ENCODE measurements at places on chromosomes 7 and 10.

DNA sequence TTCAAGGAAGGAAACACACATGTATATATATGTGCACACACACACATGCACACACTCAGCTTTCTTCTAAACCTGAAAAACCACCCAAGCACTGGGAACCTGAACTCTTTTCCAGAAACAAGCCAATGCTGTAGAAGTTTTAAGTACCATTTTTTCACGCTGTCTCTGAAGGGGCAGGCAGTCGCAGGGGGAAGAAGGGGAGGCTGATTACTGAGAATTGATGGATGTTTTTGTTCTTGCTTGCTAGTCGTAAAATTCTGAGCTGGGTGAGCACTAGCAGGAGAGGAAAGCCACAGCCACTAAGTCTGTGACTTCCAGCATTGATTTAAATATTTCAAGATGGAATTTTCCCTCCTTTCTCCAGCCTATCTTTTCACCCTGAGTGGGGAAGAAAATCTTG, 391.8 kb downstream of the CALN1 start:
- DNase-seq: no peak

DNA sequence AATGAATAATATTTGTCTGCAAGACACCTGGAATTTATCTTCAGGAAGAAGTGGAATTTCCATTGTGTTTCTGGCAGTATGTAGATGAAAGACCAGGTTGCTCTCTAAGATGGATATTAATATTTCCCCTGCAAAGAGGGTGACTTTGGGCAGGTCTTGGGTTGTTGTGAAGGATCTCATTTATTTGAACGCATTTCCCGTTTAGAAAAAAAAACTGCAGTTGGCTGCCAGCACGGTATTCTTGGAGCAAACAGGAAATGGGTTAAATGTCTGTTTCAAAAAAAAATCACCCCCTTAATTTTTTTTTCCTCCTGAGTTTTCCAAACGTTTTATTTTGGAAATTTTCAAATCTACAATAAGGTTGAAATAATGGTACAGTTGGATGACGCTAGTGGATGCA, 11.5 kb downstream of the EIF4H start:
- no peak for DNase-seq

GRCh38 chr7:150401861-150402631, 22.9 kb downstream of the ZNF775 start:
- no peak for DNase-seq

- no peak for DNase-seq
Observed at GRCh38 chr7:30170476-30171205, 35.9 kb downstream of the MTURN start.

DNA sequence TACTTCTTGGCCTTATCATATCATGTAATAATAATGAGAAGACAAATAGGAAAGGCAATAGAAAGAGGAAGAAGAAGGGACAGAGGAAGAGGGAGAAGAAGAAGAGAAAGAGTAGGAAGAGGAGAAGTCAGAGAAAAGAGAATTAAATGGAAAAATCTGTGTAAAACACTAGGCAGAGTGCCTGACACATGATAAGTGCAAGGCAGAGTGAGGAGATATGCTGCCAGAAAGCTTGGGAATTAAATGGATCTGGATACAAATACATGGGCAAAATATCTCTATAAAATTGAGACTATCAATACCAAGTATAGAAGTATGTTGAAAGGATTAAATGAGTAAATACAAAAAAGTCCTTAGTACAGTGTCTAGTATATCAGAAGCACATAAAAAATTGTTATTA, 124.8 kb downstream of the CACNA2D1 start:
- no peak for DNase-seq

DNA sequence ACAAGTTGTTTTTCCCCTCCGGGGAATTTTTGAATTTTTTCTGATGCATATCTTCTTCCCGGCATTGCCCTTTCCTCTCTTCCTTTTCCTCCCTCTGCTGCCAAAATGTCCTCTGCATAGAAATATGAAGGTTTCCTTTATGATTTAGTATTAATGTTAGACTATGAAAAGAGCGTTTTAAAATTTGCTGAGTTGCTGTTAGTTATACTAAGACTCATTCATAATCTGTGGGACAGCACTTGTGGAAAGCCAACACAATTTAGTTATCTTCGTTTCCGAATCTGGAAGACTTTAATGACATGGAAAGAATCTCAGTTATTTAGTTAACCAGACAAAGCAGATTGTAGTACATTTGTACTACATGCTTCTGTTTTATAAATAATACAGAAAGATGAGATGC, 25.0 kb downstream of the POU6F2 start:
- DNase-seq: no peak

DNA sequence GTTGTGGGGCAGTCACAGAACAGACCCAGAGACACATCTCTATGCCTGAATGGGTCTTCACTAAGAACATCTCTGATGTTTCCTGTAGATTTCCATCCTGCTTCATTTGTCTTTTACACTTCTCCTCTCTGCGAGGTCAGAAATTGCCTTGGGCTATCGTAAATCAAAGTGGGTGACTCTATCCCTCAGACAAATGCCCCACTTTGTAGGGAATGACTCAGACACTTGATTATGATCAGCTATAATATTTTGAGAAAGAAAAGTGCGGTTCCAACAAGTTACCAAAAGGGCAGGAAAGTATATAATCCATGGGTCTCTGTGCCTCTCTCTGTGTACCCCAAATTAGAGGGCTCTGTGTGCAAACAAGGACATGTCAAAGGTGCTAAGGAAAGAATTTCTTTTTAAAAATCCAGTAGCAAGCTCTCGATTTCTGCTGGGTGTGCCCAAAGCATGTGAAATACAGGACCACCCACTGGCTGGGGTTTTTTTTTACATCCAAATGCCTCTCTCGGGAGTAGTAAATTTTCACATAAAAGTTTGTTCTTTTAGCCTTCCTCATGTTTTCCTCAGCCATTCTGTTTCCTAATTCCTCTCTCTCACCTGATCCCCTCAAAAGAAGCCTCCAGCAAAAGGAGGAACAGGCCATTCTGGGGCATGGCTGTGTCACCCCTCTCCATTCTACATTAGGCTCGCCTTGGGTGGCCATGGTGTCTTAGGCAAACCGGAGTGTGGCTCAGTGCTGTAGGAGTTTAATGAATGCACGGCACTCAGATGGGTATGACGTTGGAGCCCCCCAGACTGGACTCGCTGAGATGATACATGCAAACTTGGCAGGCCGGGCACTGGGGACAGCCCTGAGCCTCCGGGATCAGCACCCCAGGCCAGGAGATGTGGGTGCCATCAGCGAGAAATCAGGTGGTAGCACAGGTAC, 6.3 kb upstream of the OPN4 start:
- DNase-seq: no peak

DNA sequence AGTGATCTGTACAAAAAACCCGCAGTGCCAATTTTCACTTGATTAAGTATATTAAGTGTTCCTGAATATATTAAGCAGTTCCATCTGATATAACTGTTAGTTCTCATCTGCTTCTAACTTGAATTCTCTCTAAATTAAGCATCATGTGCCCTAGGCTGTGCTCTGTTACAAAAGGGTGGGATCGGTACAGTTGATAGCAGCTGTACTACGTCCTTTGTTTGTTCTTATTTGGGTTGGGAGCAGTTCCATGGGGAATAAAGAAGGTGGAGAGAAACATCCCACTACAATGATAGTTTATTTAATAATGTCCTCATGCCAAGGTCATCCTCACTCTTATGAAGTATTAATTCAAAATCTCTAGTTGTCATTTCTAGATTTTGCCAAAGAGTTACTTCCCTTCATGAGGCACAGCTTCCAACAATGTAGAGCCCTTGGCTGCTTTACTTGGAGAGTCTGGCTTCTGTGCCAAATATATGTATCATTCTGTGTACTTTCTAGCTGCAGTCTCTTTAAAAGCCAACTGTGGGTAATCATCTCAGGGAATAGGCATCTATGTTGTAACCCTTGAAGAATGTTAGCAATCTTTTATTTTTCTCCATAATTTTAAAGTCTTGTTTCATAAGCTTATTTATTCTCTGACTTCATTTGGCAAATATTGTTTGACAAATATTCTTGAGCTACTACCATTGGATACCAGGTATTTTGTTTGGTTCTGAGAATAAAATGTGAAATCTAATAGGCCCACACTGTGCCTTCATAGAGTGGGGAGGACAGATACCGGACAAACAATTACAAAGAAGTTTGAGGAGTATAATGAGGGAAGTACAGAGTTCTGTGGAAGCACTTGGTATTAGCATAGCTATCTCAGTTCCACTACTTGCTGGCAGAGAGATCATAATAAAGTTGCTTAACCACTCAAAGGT, 22.4 kb upstream of the AHR start:
- peak; percentile 73 for DNase-seq

DNA sequence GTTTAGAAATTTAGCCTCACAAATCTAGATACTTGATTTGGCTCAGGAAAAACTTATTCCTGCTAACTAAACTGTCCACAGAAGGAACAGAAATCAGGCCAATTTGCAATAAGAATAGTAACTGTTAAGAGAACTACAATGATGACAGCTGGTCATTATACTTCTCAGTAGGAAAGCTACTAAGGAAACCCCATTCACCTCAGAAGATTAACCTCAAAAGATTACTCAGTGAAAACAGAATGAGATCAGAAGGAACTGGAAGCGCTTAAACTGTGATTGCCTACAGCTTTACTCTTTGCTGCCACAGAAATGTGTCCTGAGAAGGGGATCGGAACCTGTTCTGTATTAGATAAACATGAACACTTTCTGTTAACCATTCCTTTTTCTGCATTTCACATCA, 24.3 kb upstream of the DNAJB12 start:
- DNase-seq: no peak

DNA sequence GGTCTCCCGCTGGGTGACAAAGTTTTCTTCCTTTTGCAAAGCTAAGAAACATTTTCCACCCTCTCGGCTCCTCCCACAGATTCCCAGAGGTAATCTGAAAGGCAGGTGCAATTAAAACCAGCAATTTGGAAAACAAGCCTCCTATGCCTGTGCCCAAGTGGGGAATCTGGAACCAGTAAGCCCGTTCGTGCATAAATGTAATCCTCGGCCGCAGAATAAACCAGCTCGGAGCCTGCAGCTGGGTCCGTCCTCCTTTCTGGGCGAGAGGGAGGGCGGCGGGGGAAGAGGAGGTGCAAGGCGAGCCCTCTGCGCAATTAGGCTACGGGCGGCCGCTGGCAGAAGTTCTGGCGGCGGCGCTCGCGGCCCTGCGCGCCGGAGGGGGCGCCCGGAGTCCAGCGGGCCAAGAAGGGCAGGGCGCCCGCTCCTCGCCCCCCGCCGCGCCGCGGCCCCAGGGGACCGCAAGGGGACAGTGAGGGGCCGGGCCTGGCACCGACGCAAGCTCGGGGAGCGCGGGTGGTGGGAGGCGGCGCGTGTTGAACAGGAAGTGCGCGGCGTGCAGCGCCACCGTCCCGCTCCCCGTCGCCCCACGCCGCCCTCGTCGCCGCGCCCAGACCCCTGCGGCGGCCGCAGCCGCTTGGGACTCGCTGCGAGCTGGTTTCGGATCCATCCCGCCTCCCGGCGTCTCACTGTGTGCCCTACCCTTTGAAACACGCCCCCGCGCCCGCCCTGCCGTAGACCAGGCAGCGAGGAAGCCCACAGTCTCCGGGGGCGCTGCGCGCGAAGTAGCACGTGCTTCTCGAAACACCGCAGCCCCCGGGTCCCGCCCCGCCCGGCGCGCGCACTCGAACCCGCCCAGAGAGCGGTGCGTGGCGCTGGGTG, at the start of gene PRKAG2:
PRKAG2 (minus strand) TSS at position 217 of the 879 bp plus-strand sequence. CDS start 495 bp downstream, outside the sequence.
- no peak for DNase-seq

DNA sequence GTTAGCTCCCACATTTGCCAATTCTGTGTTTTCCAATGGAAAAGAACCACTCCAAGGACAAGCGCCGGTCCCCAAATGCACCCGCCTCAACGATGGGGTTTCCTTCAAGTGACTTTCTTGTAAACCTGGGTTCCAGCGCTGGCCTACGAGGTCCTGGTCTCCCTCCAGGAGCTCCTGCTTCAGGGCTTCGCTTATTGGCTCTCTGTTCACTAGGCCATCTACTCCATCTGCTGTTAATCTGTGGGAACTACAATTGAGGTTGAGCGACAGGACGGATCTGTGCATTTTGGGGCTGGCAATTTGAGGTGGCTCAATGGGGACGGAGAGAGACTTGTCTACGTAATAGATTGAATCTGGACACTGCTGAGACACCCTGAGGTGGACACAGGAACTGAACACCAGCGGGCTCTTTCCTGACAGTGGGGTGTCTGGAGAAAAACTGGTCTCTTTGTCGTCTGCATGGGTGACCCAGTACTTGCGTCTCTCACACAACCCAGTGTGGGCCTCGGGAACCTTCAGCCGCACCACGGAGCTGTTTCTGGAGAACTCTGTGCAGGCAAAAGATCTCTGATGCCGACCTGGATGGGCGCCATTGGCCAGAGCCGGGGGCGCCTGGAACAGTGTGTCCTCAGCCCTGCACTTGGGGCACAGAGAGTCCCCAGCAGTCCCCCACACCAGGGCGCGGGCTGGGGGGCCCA, 115.9 kb upstream of the ADAM12 start:
- no peak for DNase-seq

DNA sequence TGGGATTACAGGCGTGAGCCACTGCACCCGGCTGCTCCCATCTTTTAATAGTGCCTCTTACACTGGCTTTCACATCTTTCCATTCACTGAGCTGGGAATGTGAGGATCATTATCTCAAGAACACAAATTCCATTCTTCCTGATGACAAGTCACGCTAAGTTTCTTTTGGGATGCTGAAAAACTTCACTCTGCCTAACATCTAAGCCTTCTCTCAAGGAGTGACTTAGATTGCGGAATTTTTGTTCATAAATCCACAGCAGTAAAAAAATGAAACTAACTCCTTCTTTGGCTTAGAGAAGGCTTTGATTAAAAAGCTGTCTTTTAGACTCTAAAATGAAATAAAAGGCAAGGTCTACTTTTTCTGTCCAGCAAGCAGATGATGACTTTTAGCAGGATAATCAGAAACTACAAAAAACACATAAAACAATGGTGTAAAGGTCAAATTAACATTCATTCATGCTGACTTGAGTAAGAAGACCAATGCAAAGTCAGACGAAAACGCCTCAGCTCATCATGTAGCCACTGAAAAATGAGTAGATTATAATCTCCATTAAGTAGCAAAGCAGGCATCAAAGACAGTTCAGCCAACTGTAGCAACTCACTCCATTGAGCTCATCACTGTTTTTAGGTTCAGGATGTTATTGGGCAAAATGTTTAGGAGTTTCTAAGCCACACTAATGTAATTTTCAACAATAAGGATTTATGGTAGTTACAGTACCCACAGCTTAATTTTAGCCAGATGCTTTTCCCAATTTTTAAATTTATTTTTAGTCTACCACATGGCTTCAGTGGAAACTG, 178.8 kb downstream of the ELMO1 start:
- no peak for DNase-seq

GRCh38 chr10:1411956-1412355, 325.4 kb downstream of the ADARB2 start:
- DNase-seq: no peak

- DNase-seq: no peak
Observed at GRCh38 chr10:129796710-129797420, 167.2 kb downstream of the EBF3 start.

- no peak for DNase-seq
Observed at GRCh38 chr10:62829622-62830021, 13.5 kb upstream of the EGR2 start.

- DNase-seq: no peak
Observed at GRCh38 chr10:125756853-125757487, 18.7 kb downstream of the MMP21 start.

GRCh38 chr10:64219271-64220025, 698.2 kb downstream of the REEP3 start:
- no peak for DNase-seq

GRCh38 chr7:102284891-102285539, 1.7 kb upstream of the SH2B2 start:
- DNase-seq: no peak

- no peak for DNase-seq
Observed at GRCh38 chr10:123425680-123426079, 240.5 kb upstream of the GPR26 start.
